ENCODE measurements at places on chromosomes 6 and 20.

DNA sequence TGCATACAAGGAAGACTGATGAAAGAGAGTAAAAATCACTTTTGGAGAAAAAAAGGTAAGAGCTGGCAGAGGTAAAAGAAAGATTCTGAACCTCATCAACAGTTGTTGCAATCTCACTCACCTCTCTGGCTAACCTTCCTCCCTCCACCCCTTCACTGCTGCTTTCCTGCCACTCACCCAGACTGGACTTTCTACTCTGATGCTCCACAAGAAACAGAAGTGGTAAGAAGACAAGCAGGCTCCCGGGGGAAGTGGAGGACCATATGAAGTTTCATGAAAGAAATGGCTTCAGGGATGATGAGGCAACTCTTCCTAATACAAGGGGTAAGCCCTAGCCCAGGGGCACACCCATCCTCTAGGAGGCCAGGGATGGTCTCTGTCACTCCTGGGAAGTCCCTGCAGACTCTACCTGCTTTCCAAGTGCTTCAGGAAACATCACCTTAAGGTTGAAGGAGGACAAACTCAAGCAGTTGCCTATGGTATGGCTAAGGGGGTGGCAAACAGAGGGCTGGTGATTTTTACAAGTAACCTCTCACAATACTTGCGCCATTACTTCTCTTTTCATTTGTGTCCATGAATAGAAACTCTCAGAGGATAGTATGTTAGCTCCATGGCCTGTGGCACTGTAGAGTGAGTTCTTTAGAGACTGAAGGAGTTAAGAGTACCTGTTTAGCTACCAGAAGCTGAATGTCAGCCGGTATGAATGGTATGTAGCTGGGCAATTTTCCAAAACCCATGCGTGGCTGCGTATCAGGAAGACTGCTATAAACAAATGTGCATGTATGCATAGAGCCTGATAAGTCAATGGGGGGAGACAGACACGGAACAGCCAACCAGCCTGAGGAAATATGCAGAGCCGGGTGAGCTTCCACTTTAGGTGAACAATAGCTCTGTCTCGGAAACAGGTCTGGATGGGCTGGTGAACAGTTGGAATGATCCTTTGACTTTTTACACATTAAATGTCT is 112.0 kb downstream of the BACH2 start:
- no peak for DNase-seq

DNA sequence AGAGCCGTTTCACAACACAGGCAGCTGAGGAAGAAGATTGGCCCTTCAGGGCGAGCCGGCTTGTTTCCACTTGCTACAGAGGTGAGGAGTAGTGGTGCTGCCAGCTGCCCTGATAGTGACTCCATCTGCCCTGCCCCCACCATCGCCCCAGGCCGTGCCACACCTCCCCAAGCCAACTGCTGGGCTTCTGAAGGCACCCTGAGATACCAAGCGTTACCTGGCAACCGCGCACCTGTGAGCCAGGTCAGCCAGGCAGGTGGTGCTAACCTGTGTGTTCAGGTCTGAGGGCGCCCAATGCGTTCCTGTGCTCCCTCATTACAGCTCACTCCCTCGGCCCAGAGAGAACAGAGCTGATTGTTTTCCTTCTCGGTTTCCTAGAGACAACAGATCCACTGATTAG is 299.1 kb upstream of the ID4 start:
- DNase-seq, result no peak

DNA sequence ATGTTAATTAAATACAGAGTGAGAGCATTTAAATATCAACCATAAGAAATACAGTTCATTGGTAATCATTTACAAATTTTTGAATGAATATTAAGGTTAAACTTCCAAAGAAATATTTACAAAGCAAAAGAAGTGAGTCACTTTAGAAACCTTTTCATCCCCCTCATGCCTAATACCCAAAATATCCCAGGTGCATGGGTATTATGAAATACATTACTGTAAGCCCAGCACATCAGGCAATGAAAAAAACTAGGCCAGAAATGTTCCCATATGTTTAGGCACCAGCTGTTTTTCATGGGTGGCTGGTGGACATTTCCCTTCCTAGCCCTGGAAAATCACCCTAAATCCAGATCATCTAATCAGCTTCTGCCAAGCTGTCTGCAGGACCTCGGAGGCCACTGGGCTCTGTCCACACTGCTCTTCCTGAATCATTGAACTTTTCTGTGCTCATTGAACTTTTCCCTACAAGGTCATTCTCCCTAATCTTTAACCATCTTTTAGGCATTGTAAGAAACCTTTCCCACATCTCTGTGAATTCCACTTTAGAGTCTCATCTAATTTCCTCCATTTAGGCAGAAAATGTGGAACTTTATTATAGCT is 145.3 kb upstream of the STXBP5 start:
- no peak for DNase-seq

- no peak for DNase-seq
Observed at GRCh38 chr6:128057541-128057940, 156.7 kb upstream of the THEMIS start.

GRCh38 chr6:89562093-89562973 is 76.2 kb downstream of the LYRM2 start:
- DNase-seq, result no peak

DNA sequence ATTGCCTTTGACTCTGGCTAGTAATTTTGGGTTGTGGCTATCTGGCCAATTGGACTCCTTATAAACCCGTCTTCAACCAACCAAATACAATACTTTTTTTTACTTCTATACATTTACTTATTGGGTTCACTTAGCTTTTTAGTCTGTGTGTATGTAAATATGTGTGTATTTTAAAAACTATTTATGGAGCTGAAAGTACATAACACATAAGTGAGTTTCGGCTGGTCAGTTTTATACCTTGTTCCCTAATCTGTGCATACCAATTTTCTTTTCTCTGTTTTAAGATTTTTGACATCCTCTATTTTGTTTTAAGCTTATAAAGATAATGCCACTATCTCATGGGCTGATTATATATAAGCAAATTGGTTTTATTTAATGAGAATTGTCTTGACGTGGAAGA is 129.5 kb downstream of the LRRC1 start:
- no peak for DNase-seq

DNA sequence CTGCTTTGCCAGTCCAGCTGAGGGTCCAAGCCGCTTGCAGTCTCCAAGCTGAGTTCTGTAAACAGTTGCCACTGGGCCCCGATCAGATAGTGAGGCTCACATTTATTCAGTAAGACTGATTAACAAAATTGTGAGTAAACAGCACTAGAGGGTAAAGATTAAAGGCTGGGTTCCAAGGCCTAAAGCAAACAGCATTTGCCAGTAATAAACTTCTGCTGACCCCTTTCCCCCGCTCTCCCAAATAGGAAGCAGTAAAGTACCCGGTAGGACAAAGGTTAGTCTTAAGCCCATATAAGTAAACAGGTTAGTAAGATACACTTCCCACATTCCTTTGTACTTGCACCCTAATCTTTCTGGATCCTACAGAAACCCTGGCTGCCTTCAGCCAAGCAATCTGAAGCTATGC is 181.8 kb downstream of the MEI4 start:
- no peak for DNase-seq
